Esophagus muscularis mucosa (tissue), 4 donors: ENCODE measurements at places on chromosomes 1 and 21. TPM values are rescaled to one million over a fixed set of nuclear protein-coding genes. Genes with fewer than 3 reads are reported as not detected.

Gene AIRE
- total RNA-seq = not detected

Gene SMYD3
- total RNA-seq = 13.3 TPM

Gene TNNT2
- total RNA-seq = 0.83 TPM

Gene CSMD2
- 0.75 TPM for total RNA-seq

Gene PCNX2
- 9.3 TPM for total RNA-seq

Gene PLXNA2
- 19.8 TPM for total RNA-seq

Gene HDAC1
- 51.4 TPM for total RNA-seq

Gene ADAM30
- not detected for total RNA-seq

Gene PRAMEF15
- total RNA-seq = not detected

Gene E2F2
- not detected for total RNA-seq

Gene RGS16
- total RNA-seq = 1.9 TPM

Gene LIPI
- total RNA-seq = not detected

Gene LEFTY1
- total RNA-seq = not detected

Gene KDF1
- total RNA-seq = not detected
